ENCODE measurements at places on chromosomes 11 and 22.

DNA sequence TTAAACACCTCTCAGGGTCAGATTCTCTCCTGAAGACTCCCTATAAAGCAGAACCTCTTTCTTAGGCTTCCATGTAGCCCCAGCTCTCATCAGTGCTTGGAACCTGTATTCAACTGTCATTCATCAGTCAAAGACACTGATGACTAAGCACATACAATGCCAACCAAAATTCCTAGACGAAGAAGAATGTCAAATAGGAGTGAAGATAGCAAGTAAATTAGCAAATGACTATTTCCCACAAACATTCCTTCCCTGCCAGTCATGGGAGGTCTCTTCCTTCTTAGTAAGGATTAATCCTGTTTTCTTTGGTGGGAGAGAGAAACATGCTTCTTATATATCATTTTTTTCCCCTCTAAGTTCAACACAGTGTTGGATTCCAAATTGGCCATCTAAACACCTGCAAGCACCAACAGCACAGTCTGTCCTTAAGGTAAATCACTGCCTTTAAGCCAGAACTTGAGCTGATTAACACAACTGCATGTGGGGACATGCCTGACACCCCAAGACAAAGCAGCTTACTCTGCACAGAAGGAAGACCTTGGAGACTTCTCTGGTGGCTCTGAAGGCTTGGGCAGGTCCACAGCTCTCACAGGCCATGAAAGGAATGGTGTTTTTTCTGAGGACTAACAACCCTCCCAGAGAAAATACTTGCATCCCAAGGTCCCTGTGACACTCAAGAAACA, 47.5 kb upstream of the ME3 start:
- peak; percentile 96 for DNase-seq

DNA sequence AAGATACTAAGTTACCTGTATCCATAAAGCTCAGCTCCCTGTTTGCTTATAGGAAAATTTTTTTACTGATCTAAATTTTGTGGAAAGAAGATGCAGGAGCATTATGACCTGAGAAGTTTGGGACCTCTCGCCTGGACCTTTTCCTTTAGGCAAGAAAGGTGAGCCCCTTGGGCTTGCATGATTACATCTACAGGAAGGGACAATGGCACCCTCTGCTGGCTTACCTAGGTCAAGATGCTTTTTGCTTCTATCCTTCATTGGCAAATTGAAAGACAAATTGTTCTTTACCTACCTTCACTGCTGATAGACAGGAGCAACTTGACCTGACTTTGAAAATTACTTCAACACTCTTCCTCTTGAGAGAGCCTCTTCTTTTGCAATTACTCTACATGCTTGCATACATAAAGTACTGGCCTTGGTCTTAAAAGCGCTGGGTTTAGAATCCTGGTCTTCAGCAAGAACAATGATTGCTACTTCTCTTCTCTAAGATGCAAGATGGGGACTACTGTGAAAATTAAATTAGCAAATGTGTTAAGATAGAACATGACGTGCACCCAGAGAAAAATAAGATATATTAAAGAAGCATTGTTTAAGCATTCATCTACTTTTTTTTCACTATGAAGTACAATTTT, 147.2 kb downstream of the TRPC6 start:
- peak; percentile 20 for DNase-seq

GRCh38 chr11:120338107-120338933, 2.1 kb downstream of the ARHGEF12 start:
- DNase-seq, result no peak

DNA sequence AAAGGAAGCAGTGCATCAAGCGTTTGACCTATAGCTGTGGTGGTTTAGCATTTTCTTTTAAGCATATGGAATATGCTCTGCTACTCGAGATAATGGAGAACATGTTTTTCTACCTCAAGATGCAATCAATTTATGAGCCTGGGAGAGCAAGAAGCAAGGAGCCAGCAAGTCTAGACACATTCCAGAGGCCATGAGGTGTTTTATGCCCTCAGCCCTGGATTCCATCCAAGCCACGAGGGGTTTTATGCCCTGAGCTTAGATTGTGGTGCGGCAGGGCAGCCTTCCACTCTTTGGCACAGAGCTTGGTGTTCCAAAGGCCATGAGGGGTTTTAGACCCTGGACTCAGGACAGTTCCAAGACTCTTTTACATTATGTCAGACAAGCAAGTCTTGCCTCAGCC, 11.7 kb upstream of the DNAJB13 start:
- DNase-seq, result peak; percentile 54

- DNase-seq, result no peak
Measured at GRCh38 chr11:86196913-86197312, 47.6 kb upstream of the EED start.

DNA sequence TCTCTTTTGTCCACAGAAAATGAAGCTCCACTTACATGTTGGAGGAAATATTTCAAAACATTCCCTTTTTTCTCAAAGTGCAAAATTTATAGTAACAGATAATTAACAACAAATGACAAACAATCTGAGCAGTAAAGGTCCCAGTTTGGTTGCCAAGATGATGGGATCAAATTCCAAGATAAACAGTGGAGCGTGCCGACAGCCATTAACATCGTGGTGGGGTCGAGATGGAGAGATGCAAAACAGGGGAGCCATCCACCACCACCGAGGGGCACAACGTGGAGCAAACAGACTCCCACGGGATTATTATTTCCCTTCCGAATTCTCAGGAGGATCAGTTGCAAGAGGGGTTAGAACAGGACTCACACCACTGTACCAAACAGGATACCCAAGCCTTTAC, 17.2 kb downstream of the MPPED2 start:
- DNase-seq, result no peak

- no peak for DNase-seq
Measured at GRCh38 chr11:6941970-6942369, 15.7 kb downstream of the ZNF215 start.

GRCh38 chr11:111310723-111311122, 12.4 kb downstream of the POU2AF3 start:
- DNase-seq, result no peak

DNA sequence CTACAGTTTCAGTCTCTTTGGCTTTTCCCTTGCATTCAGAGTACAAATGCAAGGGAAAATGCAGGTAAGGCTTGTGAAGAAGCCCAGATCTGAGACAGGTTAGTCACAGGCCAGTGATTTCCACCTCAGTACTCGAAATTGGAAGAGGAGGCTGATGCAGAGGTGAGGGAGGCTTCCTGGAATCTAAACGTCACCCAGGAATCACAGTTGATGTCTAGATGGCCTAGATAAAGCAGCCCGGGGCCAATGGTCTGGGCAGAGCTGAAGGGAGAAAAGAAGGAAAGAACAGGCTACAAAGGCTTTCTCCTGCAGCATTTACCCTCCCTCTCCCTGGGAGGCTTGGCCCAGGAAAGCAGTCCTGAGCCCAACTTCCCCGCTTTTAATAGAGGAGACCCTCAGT, 8.5 kb downstream of the TRIM6 start:
- DNase-seq, result no peak

- no peak for DNase-seq
Measured at GRCh38 chr22:46600273-46600796, 19.9 kb upstream of the GRAMD4 start.

GRCh38 chr22:33903012-33903411, 17.3 kb downstream of the LARGE1 start:
- no peak for DNase-seq

GRCh38 chr11:131422496-131422895, 52.1 kb downstream of the NTM start:
- DNase-seq, result no peak

- no peak for DNase-seq
Measured at GRCh38 chr11:80346353-80347059, 905.7 kb upstream of the TENM4 start.

DNA sequence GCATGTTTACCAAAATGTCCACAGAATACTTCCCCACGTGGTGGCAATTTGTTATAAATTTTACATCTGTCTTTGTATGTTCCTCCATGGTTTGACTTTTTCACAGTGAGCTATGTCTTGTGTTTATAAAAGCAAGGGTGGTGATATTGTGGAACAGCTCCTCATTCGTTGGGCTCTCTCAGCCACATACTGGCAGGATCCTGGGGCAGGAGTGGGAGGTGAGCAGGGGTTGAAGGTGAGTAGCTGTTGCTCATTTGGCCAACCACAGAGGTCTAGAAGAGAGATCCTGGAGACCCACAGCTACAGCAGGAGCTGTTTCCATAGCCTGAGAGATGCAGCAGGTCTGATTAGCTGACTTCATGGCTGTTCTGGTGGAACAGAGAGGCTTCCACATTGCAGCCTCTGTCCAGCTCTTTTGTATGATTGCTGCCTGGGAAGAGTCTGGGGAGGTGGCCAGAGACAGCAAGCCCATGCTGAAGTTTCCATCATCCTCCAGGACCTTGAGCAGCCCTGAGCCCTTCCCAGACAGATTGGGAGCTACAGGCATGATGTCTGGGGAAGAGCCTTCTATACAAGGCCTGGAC, 128.1 kb downstream of the LDLRAD3 start:
- DNase-seq, result no peak

GRCh38 chr22:35452351-35452781, 52.4 kb downstream of the MCM5 start:
- DNase-seq, result no peak

- no peak for DNase-seq
Measured at GRCh38 chr11:45507916-45508315, 157.5 kb downstream of the CHST1 start.

GRCh38 chr22:20530368-20531153, 23.2 kb downstream of the MED15 start:
- DNase-seq, result peak; percentile 87

GRCh38 chr11:112292785-112293407, 32.2 kb upstream of the PLET1 start:
- peak; percentile 87 for DNase-seq

- DNase-seq, result no peak
Measured at GRCh38 chr11:128824191-128825049, 42.7 kb downstream of the KCNJ1 start.

GRCh38 chr11:44338026-44338425, 28.1 kb upstream of the ALX4 start:
- DNase-seq, result no peak

DNA sequence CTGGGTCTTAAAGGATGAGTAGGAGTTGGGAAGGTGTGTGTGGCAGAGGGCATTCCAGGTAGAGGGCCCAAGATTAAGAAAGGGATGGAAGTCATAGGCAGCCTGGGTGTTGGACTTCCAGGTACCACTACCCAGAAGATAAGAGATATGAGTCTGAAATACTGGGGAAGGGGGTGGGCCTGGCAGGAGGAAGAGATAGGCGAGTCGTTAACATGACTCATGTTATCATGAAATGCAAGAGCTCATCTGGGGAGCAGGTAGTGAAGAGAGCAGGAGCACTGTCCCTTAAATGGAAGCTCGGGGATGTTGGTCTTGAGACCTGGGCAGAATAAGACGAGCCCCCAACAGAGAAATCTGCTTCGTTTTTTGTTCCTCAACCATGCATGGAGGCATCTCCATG, 10.2 kb downstream of the ZC3H7B start:
- no peak for DNase-seq

DNA sequence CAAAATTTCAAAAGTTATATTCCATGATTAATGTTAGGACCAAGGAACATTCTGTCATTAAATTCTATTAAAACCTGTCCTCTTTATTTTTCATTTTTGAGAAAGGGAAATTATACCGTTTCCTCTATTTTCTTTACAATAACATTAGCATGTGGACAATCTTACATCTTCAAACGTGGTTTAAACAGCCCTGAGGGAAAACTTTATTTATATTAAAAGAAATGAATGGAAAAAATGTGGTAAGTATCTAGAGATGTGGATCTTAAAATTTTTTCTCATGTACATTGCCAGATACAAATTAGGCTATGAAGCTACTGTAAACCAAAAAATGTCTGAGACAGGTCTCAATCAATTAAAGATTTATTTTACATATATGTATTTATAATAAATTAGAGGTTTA, 18.9 kb upstream of the FIBIN start:
- no peak for DNase-seq

GRCh38 chr11:8873741-8874405, 37.1 kb upstream of the AKIP1 start:
- peak; percentile 14 for DNase-seq

GRCh38 chr11:8686325-8686724, 3.7 kb downstream of the RPL27A start:
- no peak for DNase-seq

- no peak for DNase-seq
Measured at GRCh38 chr22:36863979-36864378, 3.2 kb downstream of the NCF4 start.

DNA sequence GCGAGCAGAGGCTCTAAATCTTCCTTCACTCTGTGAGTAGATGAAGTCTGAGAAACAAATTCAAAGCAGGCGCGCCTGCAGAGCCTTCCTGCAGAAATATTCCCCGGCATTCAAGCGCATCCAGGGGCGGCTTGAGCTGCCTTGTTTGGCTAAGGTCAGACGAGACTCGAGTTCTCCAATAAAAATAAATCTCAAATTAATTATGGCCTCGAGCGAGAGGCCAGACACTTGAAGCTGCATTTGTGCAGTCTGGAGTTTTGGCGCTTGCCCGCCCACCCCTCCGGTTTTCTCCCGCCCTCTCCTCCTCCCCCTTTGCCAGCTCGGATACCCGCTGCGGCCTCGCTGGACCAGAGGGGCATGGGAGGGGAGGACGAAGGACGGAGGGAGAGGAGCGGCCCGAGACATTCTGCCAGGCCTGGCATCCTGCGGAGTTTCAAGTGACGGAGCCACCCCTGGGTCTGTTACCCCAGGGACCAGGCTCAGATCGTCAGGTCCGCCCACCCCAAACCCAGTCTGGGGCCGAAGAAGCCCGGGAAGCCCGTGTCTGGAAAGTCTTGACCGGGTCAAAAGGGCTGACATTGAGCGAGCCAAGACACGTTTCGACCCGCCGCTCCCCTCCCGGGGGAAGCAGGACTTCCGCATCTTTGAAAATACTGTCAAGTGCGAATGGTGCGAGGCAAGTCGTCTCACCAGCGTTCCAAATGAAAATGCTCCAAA, 3.8 kb upstream of the FLI1 start:
- DNase-seq, result no peak

DNA sequence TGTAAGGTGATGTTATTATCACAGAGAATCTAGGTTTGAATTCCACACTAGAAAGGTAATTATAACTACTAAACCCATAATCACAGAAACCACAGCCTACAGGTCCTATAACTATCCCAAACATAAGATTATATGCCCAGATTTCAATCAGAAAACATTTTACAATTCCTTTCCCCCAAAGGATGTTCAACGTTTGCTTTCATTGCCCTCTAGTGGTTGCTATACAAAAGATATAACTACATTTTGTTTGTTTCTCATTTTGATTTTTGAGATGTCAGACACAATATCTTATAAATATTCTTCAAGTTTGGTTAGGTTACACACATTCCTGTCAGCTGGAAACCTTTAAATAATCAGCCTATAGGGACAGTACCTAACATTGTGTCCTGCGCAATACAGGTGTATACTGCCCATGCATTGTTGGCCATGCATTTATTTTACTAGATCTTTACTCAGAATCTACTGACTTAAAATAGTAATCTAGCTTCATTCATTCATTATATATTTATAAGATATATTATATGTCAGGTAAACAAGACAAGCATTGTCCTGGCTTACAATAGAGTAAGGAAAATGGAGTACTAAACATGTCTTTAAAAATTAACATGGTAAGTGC, 530.5 kb upstream of the CCDC90B start:
- DNase-seq, result peak; percentile 8

- DNase-seq, result no peak
Measured at GRCh38 chr11:11618973-11619435, 2.8 kb downstream of the GALNT18 start.

Measured in RPMI7951 (cell line).